ENCODE measurements at places on chromosomes 12 and 14. TPM values are rescaled to one million over a fixed set of nuclear protein-coding genes. Genes with fewer than 3 reads are reported as not detected.

- DNase-seq: no peak
Observed at GRCh38 chr12:99367181-99367580, 280.4 kb upstream of the GARIN6 start.

DNA sequence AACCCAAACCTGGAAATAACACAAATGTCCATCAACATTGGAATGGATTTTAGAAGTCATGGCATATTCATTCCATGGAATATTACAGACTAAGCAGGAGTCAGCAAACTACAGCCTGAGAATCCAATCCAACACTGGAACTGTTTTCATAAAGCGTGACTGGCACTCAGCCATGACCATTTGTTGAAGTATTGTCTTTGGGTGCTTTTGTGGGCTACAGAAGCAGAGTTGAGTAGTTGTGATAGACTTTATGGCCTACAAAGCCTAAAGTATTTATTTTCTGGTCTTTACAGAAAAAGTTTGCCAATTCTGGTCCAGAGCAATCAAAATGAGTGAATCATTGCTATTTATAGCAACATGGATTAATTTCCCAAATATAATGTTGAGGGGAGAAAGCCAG lies 34.5 kb upstream of the FRS2 start:
- DNase-seq: no peak

DNA sequence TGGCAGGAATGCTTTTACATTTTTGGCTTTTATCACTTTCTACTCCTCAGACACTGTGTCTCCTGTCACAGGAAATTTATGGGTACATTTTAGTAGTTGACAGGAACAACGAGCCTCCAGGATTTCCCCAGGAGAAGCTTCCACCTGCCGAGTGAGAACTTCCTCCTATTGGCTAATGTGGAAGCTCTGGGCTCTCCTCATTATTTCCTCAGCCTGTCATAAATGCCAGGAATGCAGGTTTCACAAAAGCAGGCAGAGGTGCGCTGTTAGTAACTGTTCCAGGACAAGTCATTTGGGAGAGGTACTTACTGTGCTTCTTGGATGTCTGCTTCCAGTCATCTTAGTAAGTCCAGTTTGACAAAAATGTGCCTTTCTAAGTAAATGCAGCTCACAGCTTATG lies 19.1 kb upstream of the DCP1B start:
- no peak for DNase-seq

DNA sequence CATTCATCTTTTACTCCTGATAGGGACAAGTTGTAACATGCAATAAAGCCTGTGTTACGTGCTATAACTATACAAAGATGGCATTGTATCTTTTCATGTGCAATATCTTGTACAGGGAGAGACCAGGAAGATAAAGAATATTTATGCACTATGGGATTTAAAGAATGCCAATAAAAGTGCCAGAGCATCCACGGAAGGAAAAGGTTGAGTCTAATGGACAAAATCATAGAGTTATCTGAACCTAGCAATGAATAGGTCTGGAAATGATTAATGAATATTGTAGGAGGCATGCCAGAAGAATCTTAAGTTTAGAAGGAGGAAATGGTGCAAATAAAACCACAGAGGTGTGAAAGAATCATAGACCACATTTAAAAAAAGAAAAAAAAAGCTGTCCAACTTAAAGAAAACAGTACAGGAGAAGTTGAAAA lies 263.9 kb downstream of the KCNC2 start:
- DNase-seq: peak; percentile 55

The SYT10 gene
- total RNA-seq: not detected

- DNase-seq: no peak
Observed at GRCh38 chr14:56858422-56858821, 48.1 kb upstream of the OTX2 start.

The FOXA1 gene
- total RNA-seq: not detected

The FAM90A1 gene
- total RNA-seq: not detected

GRCh38 chr12:54199034-54199433 lies 10.2 kb upstream of the SMUG1 start:
- DNase-seq: no peak

The TSPAN19 gene
- total RNA-seq: not detected

The KRT6B gene
- not detected for total RNA-seq

DNA sequence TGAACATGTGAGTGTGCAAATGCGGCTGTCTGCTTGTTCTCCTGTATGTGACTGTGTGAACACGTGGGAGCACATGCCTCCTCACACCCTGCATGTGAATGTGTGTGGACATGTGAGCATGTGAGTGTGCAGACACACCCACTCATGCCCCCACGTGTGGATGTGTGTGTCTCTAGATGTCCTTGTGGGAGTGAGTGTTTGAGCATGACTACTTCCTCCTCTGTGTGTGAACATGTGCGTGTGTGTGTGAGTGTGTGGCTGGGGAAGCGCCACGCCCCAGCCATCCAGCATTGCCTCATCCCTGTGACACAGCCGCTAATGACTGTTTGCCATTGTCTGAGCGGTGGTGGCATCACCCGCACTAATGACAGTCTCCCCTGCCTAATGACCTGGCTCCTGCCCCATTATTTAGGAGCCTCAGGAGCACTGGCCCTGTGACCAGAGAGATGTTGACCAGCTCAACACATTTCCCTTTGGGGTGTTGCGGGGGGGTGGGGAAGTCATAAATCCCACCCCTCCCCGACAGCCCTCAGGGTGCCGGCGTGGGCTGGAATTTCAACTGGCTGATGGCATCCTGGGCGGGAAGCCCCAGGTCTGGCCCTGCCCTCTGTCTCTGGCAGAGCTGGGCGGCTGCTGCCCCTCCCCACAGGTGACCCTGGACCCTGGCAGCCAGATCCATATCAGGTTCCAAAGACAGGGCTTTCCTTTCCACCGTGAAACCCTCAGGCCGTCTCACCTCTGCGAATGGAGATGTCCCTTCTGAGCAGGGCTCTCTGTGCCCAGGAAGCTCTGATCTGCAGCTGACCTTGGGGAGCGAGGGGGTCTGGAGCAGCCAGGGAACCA lies 11.5 kb upstream of the KRT80 start:
- no peak for DNase-seq

GRCh38 chr12:39368891-39369290 lies 74.0 kb downstream of the KIF21A start:
- DNase-seq: no peak

- no peak for DNase-seq
Observed at GRCh38 chr12:79329933-79330332, 360.8 kb downstream of the PAWR start.

DNA sequence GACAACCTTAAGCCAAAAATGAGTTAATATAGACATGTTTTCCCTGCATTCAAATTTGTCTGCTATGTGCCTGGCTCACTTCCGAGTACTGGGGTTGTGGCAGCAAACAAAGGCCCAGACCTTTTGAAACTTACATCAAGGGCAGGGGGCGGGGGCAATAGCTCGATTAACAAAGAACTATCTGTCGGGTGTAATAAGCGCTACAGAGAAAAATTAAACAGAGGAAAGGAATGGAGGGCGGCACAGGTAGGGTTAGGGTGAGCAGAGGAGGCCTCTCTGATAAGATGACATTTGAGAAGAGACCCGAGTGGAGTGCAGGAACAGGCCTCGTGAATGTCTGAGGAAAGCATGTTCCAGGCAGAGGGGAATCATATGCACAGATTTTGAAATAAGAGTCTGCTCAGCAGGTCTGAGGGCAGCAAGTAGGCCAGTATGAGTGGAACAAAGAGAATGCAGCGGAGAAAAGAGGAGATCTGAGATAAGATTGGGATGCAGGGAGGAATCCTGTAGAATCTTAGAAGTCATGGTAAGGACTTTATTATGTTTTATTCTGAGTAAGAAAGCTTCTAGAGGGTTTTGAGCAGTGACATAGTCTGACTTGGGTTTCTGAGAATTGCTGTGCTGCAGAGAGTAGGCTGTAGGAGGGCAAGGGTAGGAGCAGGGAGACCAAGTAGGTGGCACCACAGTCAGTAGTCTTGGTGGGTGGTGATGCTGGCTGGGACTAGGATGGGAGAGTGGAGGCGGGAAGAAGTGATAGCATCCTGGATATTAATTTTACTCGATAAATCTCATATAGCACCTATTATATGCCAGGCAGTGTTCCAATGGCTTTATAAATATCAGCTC lies 52.6 kb downstream of the BICDL1 start:
- DNase-seq: peak; percentile 37

GRCh38 chr12:89846473-89847055 lies 137.9 kb upstream of the ATP2B1 start:
- no peak for DNase-seq

DNA sequence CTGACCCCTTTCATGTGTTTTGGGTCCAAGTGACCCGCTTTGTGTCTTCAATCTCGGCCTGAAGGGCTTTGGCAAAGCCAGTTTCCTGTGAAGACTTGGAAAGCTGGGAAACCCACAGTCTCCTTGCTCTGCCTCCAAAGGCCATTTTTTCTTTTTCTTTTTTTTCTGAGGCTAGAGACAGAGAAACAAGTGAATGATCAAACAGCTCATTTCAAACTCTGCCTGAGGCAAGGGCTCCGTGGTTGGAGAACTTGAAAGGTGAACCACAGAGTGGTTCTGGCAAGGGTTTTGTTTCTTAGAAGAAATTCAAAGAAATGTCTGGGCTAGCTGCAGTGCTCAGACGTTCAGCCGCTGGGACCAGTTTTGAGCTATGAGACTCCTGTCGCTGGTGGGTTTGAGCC lies 62.7 kb downstream of the ERH start:
- DNase-seq: no peak

DNA sequence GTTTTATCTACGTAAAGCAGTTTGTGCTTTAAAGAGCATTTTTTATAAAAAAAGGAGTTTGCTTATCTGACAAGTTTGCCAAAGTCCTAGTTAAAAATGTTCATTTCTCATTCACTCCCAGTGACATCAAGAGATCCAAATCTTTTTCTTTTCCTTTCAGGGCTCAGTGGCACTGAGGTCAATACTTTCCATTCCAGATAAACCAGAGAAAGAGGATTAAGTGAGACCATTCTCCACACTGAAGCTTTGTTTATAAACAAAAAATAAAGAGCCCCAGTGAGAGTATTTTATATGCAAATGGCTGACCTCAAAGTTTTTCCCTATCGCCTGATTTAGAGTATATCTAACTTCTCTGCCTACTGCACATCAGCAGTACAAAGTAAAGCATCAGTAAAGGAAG lies 199.8 kb downstream of the ALG10B start:
- DNase-seq: no peak

GRCh38 chr12:50598321-50598862 lies 93.6 kb downstream of the DIP2B start:
- no peak for DNase-seq

GRCh38 chr12:53056296-53056695 lies 6.4 kb downstream of the TNS2 start:
- no peak for DNase-seq

DNA sequence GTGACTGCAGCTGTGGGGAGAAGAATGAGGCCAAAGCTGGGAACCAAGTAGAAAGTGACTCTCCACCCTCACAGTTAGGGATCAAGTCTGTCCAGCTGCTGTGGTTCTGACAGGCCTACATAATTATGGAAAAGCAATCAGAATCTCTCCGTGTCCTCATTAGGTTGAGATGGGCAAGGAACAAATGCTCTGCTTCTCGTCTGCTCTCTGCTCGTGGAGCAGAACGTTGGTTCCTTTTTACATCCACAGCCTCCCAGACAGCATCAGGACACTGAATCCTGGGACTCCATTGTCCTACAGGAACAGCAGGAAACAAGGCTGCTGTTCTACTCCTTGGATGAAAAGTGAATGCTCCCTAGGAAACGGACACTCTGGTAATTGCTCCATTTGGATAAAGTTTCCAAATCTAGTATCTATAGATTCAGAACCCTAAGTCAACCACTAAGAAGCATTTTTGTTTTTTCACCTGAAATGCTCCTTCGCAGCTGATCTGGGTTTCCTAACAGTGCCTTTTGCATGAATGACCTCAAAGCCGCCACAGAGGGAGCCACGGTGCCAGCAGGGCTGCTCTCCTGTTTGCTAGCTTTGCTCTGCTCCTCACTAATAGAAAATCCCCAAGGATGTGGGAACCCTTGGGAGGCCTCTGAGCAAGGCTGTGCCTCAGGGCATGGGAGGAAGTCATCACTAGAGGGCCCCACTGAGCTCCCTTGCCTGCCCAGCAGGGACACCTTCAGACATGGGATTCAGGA lies 102.0 kb downstream of the EGLN3 start:
- no peak for DNase-seq

DNA sequence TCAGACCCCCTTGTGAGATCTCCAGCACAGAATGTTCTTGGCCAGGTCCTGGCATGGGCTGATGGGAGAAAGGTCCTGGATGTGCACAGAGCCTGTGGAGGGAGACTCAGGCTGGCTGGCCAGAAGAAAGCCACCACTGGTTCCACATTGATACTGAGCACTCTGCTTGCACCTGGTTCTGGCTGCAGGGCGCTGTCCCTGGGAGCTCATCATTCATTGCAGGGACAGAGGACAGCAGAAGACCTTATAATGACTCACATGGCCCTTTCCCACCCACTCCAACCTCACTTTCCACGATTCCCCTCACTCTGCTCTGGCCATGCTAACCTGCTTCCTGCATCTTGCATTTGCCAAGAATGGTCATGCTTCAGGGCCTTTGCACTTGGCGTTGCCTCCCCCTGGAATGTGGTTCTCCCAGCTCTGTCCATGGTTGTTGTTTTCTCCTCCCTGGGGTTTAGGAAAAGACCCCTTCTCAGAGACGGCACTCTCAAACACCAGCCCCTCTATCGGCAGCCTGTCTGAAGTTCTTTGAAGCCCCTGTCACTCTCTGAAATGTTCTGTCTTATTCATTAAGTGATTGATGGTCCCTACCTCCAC lies 10.3 kb downstream of the KRT7 start:
- no peak for DNase-seq

DNA sequence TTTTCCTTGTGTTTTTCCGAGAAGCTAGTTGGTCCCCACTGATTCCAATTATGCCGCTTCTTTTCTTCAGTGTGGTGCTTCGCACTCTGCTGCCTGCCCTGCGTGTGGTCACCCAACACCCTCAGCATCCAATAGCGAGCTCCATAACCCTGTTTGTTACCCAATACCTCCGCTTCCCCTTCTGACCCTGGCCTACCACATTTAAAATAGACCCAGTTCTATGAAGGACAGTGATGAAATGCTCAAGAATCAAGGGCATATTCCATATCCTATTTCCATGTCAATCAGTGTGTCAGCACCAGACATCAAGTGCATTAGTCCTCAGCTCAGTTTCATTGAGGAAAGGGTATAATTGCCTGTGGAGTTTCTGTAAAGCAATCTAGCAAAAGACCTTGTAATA lies 9.5 kb downstream of the NDRG2 start:
- DNase-seq: no peak

Data from CD4-positive, alpha-beta memory T cell (primary cell).